ENCODE measurements at places on chromosomes 3 and 15. TPM values are rescaled to one million over a fixed set of nuclear protein-coding genes. Genes with fewer than 3 reads are reported as not detected.
A peak's percentile ranks its signal among the peaks of the same experiment; 100 is the strongest.

TM4SF1 gene
- total RNA-seq: 140 TPM

GRCh38 chr3:36907911-36908646 is 36.8 kb downstream of the TRANK1 start:
- peak; percentile 52 for DNase-seq

- DNase-seq: no peak
These were observed 341.7 kb upstream of the UBE2E2 start for GRCh38 chr3:22861426-22861825.

TMEM108 gene
- not detected for total RNA-seq

- peak; percentile 64 for DNase-seq
These were observed 75.0 kb downstream of the STARD9 start for GRCh38 chr15:42650208-42651066.

DNA sequence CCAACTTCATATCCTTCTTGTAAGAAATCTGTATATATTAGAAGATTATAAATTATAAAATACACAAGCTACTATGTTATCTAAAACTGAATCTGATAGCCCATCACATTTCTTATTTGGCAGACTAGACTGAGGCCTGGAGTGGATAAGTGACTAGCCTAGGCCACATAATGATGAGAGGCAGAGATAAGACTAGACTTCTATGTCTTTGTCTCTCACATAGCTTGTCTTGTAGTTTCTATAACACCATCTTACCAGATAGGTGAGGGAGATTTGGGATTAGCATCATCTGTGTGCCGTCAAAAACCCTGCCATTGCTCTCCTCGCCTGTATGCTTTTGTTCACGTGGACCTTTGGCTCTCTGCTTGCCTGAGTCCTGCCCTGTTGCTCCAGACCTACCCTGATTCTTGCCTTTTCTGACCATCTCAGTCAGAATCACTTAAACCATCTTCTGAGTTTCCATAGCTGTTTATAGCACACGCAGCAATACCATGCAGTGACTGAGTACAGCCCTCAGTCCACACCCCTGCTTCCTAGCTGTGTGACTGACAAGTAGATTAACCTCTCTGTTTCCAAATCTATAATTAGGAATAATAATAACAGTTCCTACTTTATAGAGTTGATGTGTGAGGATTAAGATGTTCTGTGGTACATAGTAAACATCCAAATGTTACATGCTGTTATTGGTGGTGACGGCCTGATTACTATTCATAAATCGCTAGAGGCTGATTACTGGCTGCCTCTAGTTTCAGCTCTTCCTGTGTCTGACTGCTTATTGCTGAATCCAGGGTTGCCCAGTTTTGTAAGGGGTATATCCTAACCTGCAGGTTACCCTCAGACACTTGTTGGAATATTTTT is 49.7 kb downstream of the PDE8A start:
- no peak for DNase-seq

GRCh38 chr15:56537881-56538280 is 72.9 kb upstream of the MNS1 start:
- DNase-seq: no peak

ANKRD34C gene
- total RNA-seq: not detected

DNA sequence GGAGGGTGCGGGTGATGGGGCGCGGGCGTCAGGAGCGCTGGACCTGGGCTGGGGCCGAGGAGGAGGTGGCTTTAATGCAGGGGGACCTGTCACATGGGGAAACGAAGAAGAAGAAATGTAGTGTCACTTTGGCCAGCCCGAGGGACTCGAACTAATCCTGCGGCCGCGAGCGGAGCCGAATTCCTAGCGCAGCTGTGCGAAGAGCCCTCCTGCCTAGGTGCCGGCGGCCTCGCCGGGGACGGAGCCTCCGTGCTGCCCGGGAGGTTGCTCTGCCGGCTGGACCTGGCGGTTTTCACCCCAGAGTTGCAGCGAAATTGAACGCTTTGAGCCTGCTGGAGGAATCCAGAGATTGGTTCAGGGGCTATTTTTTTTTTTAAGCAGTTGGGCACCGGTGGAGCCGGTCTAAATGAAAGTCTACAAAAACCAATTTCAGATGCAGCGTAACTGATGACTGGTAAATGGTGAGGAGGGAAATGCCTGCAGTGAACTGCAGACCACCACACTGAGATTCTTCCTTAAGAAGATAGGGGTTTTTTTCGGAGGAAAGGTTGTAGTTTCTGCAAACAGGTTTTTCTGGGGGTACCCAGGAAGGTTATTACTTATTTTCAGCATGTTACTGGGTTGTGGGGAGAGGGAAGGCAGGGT is 662 bp downstream of the TMEM108 start:
- peak; percentile 1 for DNase-seq

DNA sequence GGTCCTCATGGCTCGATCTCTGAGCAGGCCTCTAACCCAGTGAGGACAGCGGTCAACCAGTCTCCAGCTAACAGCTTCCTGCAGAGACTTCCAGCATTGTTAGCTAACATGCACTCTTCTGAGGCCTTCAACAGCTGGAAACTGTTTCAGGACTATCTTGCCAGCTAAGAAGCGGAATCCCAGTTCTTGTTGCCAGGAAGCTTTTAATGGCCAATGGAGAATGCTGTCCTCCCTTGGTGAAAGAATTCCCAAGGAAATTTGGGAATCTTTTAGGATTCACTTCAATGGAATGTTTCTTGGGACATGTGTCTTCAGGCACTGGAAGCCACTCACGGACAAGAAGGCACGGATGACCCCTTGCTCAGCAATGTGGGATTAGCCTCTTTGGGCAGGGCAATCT is 91.7 kb downstream of the CEMIP start:
- DNase-seq: no peak

DNA sequence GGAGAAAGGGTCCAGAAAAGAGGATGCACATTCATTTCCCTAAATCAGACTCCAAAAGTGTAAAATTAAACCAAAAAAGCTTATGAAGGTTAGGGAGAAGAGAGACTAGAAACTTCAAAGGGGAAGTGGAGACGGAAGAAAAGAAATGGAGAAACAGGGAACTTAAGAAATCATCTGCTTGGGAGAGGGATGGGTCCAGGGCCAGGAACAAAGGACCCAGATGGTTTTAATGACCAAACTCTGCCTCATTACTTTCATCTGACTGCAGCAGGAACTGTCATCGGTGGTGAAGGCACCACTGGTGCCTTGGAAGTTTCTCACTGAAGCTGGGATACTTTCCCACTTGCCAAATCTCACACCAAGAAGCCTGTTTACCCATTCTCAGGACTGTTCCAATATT is 70.5 kb upstream of the SLC4A7 start:
- DNase-seq: no peak

DNA sequence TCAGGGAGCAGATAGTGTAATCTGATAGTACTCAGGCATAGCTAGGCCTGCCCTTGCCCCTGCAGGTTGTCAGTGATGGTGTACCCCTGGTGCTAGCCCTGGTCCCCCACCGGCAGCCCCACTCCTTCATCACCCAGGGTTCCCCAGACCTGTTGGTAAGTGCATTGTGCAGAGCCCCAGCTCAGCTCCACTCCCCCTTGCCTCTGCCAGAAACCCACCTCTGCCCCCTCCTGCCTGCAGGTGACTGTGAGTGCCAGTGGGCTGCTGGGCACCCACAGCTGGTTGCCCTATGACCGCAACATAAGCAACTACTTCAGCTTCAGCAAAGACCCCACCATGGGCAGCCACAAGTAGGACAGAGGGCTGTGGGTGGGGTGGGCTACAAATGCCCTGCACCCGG is 27.5 kb downstream of the NBEAL2 start:
- no peak for DNase-seq

ITIH1 gene
- not detected for total RNA-seq

- DNase-seq: no peak
These were observed 238.5 kb upstream of the ROBO1 start for GRCh38 chr3:80006315-80006714.

- DNase-seq: no peak
These were observed 225.4 kb upstream of the SOX2 start for GRCh38 chr3:181486141-181486885.

- no peak for DNase-seq
These were observed 53.1 kb downstream of the GMNC start for GRCh38 chr3:190809351-190809750.

DNA sequence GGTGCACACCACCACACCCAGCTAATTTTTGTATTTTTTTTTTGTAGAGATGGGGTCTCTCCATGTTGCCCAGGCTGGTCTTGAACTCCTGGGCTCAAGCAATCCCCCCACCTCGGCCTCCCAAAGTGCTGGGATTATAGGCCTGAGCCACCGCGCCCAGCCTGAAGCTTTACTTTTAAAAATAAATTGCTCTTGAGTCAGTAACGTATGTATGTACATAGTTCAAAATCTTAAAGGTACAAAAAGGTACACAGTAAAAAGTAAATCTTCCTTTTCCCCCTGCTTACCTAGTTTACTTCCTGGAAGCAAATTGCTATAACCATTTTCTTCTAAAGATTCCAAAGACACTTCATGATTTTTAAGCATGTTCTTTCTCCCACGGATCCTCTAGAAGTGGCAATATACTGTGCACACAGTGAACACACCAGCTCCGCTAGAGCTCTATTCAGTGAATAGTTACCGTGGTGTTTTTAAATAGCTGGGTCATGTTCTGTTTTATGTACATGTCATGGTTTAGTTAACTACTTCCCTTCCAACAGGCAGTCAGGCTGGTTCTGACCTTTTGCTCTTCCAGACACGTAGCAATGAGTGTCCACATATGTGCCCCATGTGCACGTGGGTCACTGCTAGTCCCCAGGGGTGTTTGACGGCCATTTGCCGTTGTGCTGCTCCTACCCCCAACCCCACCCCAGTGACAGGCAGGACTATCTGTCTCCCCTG is 82.1 kb downstream of the EEFSEC start:
- no peak for DNase-seq

PRTG gene
- 2.8 TPM for total RNA-seq

All from SJSA1 (cell line).